Stimulated activated CD8-positive, alpha-beta memory T cell treated with anti-CD3 and anti-CD28 coated beads, Interleukin-15, amount 100 ng/mL, for 1 hour (primary cell): ENCODE measurements at places on chromosomes 7 and 10.

- no peak for DNase-seq
These were observed 36.8 kb downstream of the MYOF start for GRCh38 chr10:93445097-93445960.

- DNase-seq = no peak
These were observed 112.3 kb downstream of the VWC2 start for GRCh38 chr7:49885593-49886285.

- no peak for DNase-seq
These were observed 96.9 kb downstream of the XRCC2 start for GRCh38 chr7:152579070-152579469.

GRCh38 chr10:65618126-65618525 is 1307.7 kb upstream of the LRRTM3 start:
- no peak for DNase-seq

- DNase-seq = no peak
These were observed 77.8 kb upstream of the TNRC18 start for GRCh38 chr7:5501465-5501864.

GRCh38 chr7:513521-514166 is 6.0 kb downstream of the PDGFA start:
- DNase-seq = no peak

DNA sequence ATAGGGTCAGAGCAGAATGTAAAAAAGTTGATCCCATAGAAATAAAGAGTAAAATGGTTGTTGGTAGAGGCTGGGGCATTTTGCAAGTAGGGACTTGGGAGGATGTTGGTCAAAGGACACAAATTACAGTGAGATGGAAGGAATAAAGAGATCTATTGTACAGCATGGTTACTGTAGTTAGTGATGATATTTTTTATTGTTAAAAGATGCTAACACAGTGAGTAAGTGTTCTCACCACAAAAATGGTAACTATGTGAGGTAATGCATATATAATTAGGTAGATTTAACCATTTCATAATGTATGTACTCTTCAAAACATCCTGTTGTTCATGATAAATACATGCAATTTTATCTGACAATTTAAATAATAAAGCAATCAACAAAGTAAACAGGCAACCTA is 280.7 kb upstream of the MAGI2 start:
- no peak for DNase-seq

DNA sequence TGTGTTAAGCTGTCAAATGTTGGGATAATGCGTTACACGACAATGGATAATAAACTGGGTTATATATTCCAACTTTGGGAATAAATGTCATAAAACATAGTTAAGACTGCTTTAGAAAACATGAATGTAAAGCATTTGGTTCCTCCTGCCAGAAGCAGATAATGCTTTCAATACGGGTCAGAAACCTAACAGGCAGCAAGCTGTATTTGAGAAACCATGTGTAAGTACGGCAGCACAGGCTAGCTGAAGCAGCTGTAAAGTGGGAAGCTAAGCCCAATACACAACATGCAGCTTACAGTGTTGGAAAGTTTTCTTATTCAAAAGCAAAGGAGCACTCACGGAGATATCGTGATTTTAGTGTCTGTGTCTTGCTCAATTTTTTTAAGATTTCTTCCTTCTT is 46.5 kb downstream of the MALSU1 start:
- no peak for DNase-seq

DNA sequence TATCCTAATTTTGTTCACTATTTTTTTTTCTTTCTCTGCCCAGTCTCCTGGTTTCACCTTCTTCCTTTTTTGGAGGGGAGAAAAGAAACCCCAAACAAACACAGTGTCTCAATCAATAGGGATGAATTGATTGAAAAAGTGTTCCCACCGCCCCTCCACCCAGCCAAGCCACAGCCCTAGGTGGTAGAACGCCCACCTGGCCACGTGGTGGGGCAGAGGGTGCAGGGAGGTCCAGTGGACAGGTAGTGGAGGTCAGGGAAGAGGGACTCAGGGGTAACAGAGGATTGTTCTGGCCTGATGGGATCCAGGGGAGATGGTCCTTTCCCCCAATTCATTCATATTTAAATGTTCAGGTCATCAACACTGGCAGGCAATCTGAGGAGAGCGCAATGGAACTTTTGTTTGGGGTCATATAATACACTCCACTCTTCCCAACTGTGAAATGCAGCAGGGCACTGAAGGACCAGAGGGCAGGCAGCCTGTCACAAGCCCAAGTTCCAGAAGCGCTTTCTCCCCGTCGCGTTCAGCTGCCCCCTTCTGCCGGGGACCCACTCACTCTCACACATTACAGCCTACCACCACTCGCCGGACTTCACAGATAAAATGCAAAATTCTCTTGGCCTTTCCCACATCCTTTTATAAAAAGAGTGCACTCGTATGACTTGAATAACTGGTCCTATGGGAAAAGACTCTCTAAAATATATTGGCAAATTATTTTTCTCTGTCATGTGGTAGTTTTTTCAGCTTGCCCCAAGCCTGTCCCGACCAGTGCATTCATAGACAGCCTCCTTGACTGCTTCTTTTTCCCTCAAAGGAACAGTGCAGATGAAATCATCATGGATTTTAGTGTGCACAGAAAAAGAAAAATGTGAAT is 1.6 kb downstream of the INHBA start:
- DNase-seq = no peak

- no peak for DNase-seq
These were observed 161.9 kb downstream of the GRID1 start for GRCh38 chr10:86204421-86205305.
